HCT116 (cell line): ENCODE measurements at places on chromosomes 7 and 10. TPM values are rescaled to one million over a fixed set of nuclear protein-coding genes. Genes with fewer than 3 reads are reported as not detected.

DNA sequence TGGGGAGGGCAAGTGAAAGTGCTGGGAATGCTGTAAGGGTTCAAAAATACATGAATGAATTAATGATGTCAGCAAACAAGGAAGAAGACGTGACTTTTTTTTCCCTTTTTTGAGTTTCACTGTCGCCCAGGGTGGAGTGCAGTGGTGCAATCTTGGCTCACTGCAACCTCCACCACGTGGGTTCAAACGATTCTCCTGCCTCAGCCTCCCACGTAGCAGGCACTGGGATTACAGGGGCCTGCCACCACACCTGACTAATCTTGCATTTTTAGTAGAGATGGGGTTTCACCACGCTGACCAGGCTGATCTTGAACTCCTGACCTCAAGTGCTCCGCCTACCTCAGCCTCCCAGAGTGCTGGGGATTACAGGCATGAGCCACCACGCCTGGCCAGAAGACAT, 30.0 kb downstream of the DENND10 start:
- peaks cover 21% of the 10 kb centered on the region for H3K36me3 ChIP-seq
- no peak overlapping the region for H3K4me3 ChIP-seq
- H3K27ac ChIP-seq, result no peak overlapping the region

DNA sequence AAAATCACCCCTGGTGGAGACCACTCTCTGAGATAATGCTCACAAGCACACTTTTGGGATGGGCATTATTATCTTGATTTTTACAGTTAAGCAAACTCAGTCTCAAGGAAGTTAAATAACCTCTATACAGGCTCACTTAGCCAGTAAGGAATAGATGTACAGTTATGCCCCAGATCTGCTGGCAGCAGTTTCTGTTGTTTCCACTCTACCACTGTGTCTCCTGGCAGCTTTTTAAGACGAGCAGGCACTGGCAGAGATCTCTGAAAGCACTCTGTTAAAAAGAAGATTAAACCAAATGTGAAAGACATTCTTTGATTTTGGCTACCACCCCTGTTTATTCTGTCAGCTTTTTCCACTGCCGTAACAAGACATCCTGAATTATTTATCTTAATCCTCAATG, 73.2 kb downstream of the SRI start:
- H3K4me3 ChIP-seq, result no peak overlapping the region
- H3K27ac ChIP-seq, result no peak overlapping the region
- H3K27me3 ChIP-seq, result no peaks in the 10 kb centered on the region
- no peak for DNase-seq
- no peaks in the 10 kb centered on the region for H3K36me3 ChIP-seq
- H3K4me1 ChIP-seq, result no peaks in the 10 kb centered on the region

DNA sequence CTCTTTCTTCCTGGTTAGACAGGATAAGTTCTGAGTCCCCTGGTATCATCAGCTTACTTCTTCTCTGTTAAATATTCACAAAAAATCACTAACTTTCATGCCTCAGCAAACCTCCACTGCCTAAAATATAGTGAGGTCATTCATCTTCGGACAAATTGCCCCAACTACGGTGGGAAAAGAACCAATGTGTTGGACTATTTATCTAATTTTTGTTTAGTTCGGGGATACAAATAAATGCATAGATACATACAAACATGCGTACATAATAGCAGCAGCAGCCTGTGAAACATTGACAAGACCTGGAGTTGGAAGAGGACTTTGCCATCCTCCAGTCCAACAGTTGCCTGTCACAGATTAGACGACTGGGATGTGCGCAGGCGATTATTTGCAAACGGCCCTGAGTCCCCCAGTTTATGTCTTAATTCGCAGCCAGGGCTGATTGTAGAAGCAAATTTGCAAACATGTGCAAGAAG, 51.5 kb downstream of the EGFR start:
- H3K27me3 ChIP-seq, result no peaks in the 10 kb centered on the region
- no peak for DNase-seq
- H3K27ac ChIP-seq, result no peak overlapping the region
- peaks cover 37% of the 10 kb centered on the region for H3K4me1 ChIP-seq
- H3K4me3 ChIP-seq, result no peak overlapping the region

The PKD1L1 gene
- total RNA-seq, result 0.17 TPM

The CALHM1 gene
- total RNA-seq, result not detected
